IPS DF 6.9 (cell line): ENCODE measurements at places on chromosomes 13 and 19.
A peak's percentile ranks its signal among the peaks of the same experiment; 100 is the strongest.

- DNase-seq = no peak
Observed at GRCh38 chr13:42355491-42356183, 83.7 kb downstream of the AKAP11 start.

- no peak for DNase-seq
Observed at GRCh38 chr19:52938761-52939160, 15.5 kb upstream of the ZNF888 start.

DNA sequence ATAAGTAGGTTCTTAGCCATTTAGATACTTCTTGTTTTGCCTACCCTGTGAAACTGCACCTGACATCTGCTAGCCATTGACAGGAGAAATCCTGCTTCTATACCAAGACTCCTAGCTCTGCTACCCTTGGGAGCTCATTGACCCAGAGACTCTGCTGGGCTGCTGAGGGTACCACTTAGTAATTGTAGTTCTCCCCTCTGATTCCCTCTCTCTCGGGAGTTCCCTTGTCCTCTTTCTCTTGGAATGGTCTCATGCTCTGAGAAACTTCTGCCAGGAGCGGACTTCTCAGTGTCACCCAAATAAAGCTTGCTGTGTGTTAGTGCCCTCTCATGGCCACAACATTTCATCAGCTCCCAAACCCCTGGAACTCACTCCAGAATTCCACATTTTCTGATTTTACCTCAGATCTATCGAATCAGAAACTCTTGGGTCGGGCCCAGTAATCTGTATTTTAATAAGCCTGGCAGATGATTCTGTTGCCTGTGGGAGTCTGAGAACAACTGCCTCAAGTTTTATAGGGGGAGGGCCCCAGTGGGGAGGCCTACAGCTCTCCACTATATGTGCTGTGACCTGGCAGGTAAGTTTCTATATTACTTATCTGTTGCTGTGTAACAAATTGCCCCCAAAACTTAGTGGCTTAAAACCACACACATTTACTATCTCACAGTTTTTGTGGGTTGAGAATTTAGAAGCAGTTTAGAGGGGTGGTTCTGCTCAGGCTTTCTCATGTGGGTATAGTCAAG lies 221.1 kb downstream of the TDRD3 start:
- DNase-seq = peak; percentile 52

GRCh38 chr19:5690955-5691821 lies 1.1 kb downstream of the RPL36 start:
- no peak for DNase-seq

GRCh38 chr19:17616961-17617806 lies 61.7 kb downstream of the COLGALT1 start:
- DNase-seq = no peak

GRCh38 chr19:51161266-51161665 lies 19.2 kb downstream of the SIGLEC7 start:
- no peak for DNase-seq

GRCh38 chr13:96746886-96747285 lies 247.4 kb downstream of the OXGR1 start:
- no peak for DNase-seq

DNA sequence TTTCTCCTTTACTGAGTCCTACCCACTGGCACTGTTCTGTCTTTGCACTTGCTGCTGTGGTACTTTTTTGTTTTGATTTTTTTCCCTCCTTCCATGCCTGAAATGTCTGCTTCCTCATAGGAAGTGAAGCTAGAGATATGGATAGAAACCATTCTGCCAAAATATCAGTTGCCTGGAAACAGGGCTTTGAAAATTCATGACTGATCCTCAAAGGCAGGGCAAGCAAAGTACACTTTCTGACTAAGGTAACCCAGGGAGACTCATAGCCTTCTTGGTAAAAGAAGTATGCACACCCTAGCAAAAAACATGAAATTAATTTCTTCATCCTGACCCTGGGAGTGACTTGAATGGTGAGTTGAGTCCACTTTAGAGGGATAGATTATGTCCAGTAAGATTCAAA lies 329.8 kb downstream of the MYO16 start:
- DNase-seq = no peak
